ENCODE measurements at places on chromosomes 6 and 20.

GRCh38 chr20:4283016-4283415, 267.7 kb upstream of the RNF24 start:
- DNase-seq: no peak

- DNase-seq: no peak
Observed at GRCh38 chr6:43990627-43991619, 136.3 kb downstream of the MRPL14 start.

GRCh38 chr20:13786143-13786828, 1.5 kb downstream of the NDUFAF5 start:
- peak; percentile 10 for DNase-seq

GRCh38 chr20:59673288-59673997, 69.1 kb downstream of the PHACTR3 start:
- no peak for DNase-seq

- peak; percentile 86 for DNase-seq
Observed at GRCh38 chr6:89352278-89353117, at the start of gene UBE2J1. UBE2J1 (minus strand) TSS chr6:89352722; CDS start chr6:89352569, 153 bp downstream.

GRCh38 chr6:132751306-132751705, 6.4 kb downstream of the VNN2 start:
- DNase-seq: no peak

DNA sequence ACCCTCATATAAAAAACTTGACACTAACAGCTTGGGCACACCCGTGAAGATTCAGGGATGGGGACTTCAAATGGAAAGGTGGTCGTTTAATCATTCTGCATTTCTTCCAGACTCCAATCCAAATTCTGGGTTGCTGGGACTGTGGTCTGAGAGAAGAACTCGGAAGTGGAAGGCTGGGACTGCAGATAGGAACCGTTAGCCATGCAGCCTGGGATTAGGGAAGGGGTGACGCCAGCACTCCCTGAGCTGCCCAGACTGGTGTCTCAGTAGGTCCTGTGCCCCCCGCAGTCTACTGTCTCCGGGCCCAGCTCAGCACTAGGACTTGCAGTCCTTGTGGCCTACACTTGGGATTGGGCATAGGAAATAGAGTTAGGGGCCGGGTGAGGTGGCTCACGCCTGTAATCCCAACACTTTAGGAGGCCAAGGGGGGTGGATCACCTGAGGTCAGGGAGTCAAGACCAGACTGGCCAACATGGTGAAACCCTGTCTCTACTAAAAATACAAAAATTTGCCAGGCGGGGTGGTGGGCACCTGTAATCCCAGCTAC, 511 bp upstream of the CLIC1 start:
- DNase-seq: no peak

DNA sequence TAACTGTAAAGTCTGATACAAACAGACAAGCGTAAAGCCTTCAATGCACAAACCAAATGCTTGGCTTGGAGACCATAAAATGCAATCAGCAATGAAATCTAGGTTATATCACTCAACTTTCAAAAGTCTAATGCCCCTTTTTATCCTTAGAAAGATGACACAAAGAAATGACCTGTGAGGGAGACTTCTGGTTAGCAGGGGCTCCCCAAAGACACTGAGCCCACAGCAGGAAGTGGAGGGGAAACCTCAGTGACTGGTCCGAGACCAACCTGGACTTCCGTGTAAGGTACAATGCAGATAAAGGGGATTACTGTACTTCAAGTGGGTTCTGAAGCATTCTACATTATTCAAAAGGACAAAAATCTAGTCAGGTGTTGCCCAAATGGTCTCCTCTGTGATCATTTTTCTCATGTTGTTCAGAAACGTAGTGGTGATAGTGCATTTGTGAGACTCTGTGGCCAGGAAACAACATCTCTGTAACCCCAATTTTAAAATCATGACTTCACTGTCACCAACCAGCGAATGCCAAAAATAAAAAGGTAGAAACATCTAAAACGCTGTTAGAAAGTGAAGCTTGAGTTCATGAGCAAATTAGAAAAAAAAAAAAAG, 88.2 kb downstream of the HIVEP2 start:
- DNase-seq: no peak

GRCh38 chr6:81683912-81684311, 68.6 kb downstream of the TENT5A start:
- DNase-seq: peak; percentile 30

DNA sequence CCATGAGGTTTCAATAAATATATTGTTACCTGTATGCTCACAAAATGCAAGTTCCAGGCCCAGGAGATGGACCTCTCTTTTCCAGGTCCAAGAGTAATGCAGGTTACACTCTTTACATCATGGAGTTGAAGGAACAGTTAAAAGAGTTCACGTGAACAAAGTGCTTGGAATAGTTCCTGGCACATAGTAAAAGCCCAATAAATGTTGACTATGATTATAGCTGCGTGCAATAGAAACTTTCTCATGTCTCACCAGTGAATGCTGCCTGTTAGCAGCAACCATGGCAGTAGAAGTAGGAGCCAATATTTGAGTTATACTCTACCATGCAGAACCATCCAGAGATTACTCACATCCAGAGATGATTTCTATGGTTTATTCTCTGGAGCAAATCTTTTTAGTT, 707.5 kb downstream of the DHX35 start:
- no peak for DNase-seq

DNA sequence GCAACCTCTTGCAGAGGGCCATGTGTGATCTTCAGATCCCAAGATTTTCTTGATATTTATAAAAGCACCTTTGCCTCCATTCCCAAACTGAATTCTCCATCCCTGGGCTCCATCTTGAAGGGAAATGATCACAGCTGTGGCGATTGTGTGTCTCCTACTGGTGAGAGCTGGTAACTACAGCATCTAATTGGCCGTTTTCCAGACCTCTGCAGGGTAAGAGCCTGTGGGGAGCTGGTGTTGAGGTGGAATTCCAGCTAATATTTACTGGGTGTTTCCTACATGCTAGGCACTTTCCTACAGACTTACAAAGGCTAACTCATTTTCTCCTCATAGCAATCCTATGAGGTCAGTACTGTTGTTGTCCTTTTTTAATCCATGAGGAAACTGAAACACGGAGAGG, 59.2 kb upstream of the FNDC1 start:
- peak; percentile 39 for DNase-seq

GRCh38 chr20:22904386-22904785, 130.7 kb upstream of the SSTR4 start:
- no peak for DNase-seq

DNA sequence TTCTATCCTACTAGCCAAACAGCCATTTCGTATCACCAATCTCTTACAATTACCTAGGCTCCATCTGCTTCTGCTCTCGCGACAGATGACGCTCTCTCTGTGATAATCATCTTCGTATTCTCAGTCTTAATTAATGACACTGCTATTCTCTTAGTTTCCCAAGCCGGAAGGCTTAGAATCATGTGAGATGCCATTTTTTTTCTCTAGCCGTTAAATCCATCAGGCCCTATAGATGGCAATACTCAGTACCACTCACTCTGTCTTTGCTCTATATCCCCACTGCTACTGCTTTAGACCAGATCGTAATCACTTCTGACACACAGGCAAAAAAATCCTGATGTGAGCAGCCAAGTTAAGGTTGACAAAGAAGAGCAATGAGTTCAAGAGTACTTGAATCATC, 2.1 kb upstream of the THEMIS start:
- no peak for DNase-seq

DNA sequence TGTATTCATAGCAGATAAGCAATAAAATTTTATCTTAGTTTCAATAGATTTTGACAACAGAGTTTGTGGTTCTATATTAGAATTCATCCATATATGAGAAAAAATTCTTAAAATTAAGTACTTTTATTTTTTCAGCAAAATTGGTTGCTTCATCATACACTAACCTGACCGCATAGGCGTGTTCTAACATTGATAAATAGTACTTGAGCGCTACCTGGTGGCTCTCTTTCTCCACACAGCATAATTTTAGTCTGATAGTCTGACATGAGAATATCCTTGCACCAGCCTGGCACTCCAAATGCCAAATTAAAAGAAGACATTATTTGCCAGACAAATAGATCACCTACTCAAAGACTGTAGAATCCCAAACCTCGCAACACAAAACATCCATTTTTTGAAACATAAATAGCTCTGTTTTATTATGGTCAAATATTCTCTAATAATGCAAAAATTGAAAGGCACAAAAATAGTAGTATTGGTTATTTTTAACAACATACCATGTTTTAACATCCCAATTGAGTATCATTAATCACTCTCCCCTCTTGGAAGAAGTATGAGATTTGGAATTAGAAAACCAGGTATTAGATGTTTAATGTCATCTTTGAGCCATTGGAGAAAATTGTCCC, 33.0 kb upstream of the FILIP1 start:
- DNase-seq: peak; percentile 70

DNA sequence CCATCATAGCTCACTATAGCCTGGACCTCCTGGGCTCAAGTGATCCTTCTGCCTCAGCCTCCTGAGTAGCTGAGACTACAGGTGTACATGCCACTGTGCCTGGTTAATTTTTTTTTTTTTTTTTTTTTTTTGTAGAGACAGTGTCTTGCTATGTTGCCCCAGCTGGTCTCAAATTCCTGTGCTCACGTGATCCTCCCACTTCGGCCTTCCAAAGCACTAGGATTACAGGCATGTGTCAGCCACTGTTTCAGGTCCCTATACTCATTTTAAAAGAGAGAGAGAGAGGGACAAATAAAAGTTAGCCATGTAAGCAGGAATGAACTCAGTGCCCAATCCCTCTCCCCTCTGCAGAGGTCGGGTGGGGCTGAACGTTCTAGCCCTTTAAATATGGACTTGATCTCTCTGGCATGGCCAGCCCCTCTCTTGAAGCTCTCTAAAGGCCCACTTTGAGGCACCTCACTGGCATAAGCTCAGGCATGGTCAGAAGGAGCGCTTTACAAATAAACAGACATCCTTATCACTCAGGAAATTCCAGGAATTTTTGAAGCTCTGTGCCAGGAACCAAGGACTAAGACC, 9.0 kb upstream of the SERPINB1 start:
- peak; percentile 27 for DNase-seq

DNA sequence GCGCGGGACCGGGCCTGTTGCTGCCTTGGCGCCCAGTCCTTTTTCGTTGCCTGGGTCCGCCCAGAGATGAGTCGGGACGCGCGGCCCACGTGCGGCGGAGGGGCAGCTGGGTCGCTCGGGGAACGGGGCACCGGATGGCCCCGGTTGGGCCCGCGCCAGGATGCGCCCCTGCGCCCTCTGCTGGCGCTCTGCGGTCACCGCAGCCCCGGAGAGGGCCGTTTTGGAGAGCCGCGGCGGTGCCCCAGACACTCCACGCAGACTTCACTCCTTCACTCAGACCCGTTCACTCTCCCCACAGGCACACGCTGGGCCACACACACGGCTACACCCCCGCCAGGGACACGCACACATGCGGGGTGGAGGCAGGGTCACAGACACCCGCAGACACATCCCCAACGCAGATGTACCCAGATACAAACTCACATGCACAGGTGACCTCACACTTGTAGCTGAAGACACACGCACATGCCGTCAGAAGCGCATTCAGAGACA, 38.8 kb downstream of the SRC start:
- DNase-seq: no peak

DNA sequence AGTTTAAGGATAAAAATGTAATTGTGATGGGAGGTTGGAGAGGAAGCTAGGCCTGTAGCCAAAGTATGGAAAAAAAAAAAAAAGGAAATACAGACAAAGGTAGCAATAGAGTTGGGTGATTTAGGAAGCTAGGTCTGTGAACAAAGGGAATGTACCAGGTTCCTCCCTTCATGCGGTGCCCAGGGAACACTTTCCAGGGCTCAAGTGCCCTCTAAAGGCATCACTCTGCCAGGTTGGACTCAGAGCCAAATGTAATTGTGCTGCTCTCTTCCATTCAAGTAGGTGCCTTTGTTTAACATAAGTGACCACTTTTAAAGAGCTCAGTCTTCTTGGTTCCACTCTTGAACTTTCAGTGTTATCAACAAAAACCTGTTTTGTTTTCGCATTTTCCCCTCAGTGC, 159.7 kb upstream of the AHI1 start:
- DNase-seq: no peak

DNA sequence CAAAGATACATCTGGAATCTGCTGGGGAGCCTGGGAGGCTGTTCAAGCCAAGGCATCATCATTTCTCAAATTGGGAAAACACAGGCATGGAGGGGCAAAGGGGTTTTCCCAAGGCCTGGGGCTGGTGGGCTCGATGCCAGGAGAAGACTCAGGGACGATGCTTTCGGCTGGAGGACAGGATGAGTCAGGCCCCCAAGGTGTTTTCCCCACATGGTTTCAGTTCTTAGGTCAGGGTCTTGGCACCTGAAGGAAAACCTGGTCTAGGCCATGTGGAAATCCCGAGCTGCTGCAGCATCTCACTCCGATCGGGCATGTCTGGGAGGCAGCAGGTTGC, 348.1 kb downstream of the CDC5L start:
- peak; percentile 58 for DNase-seq

GRCh38 chr6:139134064-139134395, 850 bp upstream of the HECA start:
- DNase-seq: no peak

DNA sequence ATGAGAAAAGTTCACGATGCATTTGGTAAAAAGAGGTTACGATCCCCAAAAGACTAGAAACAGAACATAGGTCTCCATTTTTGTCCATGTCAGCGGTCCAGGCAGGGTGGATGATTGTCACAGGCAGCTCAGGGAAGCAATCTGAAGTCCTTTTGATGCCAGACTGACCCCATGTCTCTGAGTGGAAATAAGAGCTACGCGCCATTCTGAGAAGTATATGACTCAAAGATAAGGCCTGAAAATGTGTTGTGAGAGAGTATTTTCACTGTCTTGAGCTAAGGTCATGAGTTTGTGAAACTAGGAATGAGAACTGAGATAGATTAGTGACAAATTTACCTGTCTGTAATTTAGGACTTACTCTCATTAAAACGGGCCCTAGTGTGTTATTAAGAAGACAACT, 69.5 kb downstream of the LYRM4 start:
- DNase-seq: no peak

- no peak for DNase-seq
Observed at GRCh38 chr20:25025986-25026605, 31.8 kb downstream of the ACSS1 start.

GRCh38 chr6:11039040-11039439, 5.1 kb downstream of the ELOVL2 start:
- DNase-seq: no peak

Measured in bronchial epithelial cell (primary cell).